Activated CD8-positive, alpha-beta T cell treated with anti-CD3 and anti-CD28 coated beads, Interleukin-2, amount 10 ng/mL, durations not matched to agents 7 days and 5 days (primary cell): ENCODE measurements at places on chromosomes 13 and 19. TPM values are rescaled to one million over a fixed set of nuclear protein-coding genes. Genes with fewer than 3 reads are reported as not detected.
A peak's percentile ranks its signal among the peaks of the same experiment; 100 is the strongest.

DNA sequence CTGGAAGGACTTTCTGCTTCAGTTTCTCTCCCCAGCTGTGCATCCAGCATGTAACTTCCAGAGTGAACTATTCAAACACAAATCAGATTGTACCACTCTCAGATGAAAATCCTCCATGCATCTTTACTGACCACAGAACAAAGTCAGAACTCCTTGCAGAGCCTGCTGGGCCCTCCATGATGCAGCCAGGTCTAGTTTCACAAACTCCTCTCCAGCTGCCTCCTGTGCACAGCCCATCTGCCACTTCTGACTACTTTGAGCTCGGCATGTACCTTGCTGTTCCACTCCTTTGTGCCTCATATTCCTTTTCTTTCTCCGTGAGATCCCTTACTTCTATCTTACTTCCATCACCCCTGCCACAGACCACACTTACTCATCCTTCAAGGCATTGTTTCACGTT lies 31.4 kb downstream of the NALCN start:
- H3K27me3 ChIP-seq: no peaks in the 10 kb centered on the region
- H3K27ac ChIP-seq: no peak overlapping the region
- no peak overlapping the region for H3K4me3 ChIP-seq

DNA sequence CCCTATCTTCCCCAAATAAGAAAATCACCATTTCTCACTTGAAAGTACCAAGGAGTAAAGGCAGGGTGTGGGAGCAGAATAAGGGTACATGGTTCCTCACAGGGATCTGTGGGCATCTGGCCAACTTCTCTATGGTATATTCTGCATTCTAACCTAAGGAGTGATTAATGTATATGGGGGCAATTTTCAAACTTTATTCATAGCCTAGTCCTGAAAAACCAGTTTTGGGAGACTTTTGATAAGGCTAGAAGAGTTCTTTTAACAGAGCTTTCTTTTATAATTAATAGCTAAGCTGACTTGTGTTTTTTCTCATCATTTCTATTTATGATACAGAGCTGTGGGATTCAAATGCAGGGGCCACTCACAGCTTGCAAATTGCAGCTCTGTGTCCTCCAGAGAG lies 852 bp downstream of the SCEL start:
- H3K27me3 ChIP-seq: peaks cover 11% of the 10 kb centered on the region
- no peak for DNase-seq
- H3K27ac ChIP-seq: no peak overlapping the region
- no peaks in the 10 kb centered on the region for H3K36me3 ChIP-seq
- no peaks in the 10 kb centered on the region for H3K4me1 ChIP-seq

DNA sequence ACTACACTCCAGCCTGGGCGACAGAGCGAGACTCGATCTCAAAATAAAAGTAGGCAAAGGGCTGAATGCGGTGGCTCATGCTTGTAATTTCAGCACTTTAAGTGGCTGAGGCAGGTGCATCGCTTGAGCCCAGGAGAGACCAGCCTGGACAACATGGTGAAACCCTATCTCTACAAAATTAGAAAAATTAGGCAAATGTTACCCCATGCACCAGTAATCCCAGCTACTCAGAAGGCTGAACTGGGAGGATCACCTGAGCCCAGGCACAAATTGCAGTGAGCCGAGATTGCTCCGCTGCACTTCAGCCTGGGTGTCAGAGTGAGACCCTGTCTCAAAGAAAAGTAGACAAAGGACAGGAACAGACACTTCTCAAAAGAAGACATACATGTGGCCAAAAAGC lies 9.9 kb upstream of the LGALS13 start:
- H3K27me3 ChIP-seq: peaks cover 7% of the 10 kb centered on the region
- no peak for DNase-seq
- no peak overlapping the region for H3K4me3 ChIP-seq
- no peak overlapping the region for H3K27ac ChIP-seq
- H3K36me3 ChIP-seq: no peaks in the 10 kb centered on the region

DNA sequence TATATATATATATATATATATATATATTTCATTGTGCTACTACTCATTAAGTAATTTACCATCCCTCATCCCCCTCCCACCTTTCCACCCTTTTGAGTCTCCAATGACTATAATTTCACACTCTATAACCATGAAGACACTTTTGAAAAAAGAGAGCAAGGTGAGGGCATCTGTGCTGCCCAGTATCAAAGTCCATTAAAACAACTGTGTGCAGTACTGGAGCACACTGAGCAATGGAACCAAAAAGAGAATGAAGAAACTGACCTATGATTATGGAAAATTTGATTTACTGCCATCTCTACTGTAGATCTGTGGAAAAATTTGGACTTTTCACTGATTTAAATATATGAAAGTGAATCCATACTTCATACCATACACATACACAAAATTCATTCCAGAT lies 217.9 kb downstream of the COL4A1 start:
- no peaks in the 10 kb centered on the region for H3K36me3 ChIP-seq
- H3K4me1 ChIP-seq: no peaks in the 10 kb centered on the region
- no peak for DNase-seq
- no peak overlapping the region for H3K27ac ChIP-seq

GRCh38 chr19:18436671-18437490 lies 1.1 kb downstream of the ISYNA1 start:
- peak overlapping the region; percentile 39 for H3K27ac ChIP-seq
- H3K27me3 ChIP-seq: no peaks in the 10 kb centered on the region
- peak overlapping the region; percentile 72 for H3K4me3 ChIP-seq
- peaks cover 23% of the 10 kb centered on the region for H3K36me3 ChIP-seq
- H3K4me1 ChIP-seq: peaks cover 48% of the 10 kb centered on the region
- peak; percentile 91 for DNase-seq

DNA sequence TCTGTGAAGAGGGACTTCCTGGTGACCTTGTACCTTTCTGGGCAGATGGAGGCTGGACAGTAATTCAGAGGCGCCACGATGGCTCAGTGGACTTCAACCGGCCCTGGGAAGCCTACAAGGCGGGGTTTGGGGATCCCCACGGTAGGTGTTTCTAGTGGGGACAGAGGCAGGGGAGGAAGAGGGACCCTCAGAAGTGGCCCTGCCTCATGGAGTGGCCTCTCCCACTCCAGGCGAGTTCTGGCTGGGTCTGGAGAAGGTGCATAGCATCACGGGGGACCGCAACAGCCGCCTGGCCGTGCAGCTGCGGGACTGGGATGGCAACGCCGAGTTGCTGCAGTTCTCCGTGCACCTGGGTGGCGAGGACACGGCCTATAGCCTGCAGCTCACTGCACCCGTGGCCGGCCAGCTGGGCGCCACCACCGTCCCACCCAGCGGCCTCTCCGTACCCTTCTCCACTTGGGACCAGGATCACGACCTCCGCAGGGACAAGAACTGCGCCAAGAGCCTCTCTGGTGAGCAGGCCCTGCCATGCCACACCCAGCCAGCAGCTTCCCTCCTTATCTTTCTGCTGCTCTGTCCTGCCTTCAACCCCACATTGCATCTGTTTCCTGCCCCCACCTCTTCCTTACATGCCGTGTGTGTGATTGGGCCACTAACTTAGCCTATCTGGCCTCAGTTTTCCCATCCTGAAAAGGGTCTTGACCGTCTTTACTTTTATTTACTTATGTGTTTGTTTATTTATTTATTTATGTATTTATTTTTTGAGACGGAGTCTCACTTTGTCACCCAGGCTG lies 7.3 kb downstream of the ANGPTL4 start:
- no peak overlapping the region for H3K4me3 ChIP-seq
- peaks cover 8% of the 10 kb centered on the region for H3K4me1 ChIP-seq
- peaks cover 20% of the 10 kb centered on the region for H3K27me3 ChIP-seq

GRCh38 chr19:55257461-55258420 lies 1.1 kb downstream of the PPP6R1 start:
- peak; percentile 41 for DNase-seq
- H3K27me3 ChIP-seq: no peaks in the 10 kb centered on the region
- H3K4me1 ChIP-seq: peaks cover 38% of the 10 kb centered on the region
- peak overlapping the region; percentile 100 for H3K27ac ChIP-seq
- peaks cover 52% of the 10 kb centered on the region for H3K36me3 ChIP-seq
- H3K4me3 ChIP-seq: peak overlapping the region; percentile 91

DNA sequence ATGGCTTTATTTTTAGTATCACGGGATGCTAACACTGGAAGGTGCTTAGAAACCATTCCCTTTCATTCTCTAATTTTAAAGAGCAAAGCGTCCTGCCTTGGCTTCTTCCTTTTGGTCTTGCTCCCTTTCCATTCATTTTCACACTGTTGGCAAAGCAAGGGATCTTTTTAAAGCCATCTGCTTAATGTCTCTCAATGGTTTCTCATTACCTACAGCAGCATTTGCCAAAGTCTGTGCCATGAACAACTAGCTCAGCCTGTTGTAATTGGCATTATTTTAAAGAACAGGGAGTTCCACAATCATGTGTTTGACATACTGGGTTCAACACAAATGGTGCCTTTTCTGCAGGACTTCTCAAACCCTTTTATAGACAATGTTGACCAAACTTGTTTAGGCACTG lies 444.3 kb downstream of the GPC6 start:
- no peak overlapping the region for H3K27ac ChIP-seq
- H3K27me3 ChIP-seq: no peaks in the 10 kb centered on the region
- no peaks in the 10 kb centered on the region for H3K36me3 ChIP-seq
- no peaks in the 10 kb centered on the region for H3K4me1 ChIP-seq
- no peak for DNase-seq

DNA sequence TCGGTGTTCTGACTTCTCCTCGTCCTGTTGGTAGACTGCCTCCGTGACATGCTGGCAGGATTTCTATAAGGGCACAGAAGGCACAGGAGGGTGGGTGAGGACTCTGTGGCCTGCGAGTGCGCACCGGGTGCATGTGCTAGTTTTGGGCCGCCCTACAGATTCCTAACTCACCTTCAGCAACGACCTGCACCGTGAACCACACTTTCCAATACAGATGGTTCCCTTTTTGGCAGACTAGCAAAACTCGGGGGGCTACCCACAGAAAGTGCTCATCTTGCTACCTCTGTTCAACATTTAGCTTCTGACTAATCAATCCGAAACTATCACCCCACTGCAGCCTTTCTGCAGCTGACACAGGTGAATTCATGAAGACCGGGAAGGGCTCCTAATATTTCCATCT lies 14.1 kb upstream of the AMER2 start:
- H3K27me3 ChIP-seq: peaks cover 35% of the 10 kb centered on the region
- H3K27ac ChIP-seq: no peak overlapping the region
- H3K36me3 ChIP-seq: no peaks in the 10 kb centered on the region
- no peak overlapping the region for H3K4me3 ChIP-seq
- no peak for DNase-seq

- H3K4me3 ChIP-seq: no peak overlapping the region
- DNase-seq: no peak
- no peak overlapping the region for H3K27ac ChIP-seq
Observed at GRCh38 chr19:50371914-50372475, 4.3 kb upstream of the NR1H2 start.

GRCh38 chr13:52738719-52739467 lies 727 bp downstream of the CNMD start:
- peak; percentile 30 for DNase-seq
- H3K27ac ChIP-seq: no peak overlapping the region
- H3K36me3 ChIP-seq: no peaks in the 10 kb centered on the region
- H3K4me3 ChIP-seq: no peak overlapping the region

- H3K4me3 ChIP-seq: no peak overlapping the region
- no peaks in the 10 kb centered on the region for H3K27me3 ChIP-seq
- H3K27ac ChIP-seq: no peak overlapping the region
- H3K4me1 ChIP-seq: peaks cover 2% of the 10 kb centered on the region
- peak; percentile 80 for DNase-seq
Observed at GRCh38 chr19:4233282-4233853, 4.0 kb downstream of the EBI3 start.

GRCh38 chr13:52421216-52421615 lies 15.2 kb upstream of the THSD1 start:
- H3K36me3 ChIP-seq: peaks cover 45% of the 10 kb centered on the region
- H3K4me1 ChIP-seq: no peaks in the 10 kb centered on the region
- no peaks in the 10 kb centered on the region for H3K27me3 ChIP-seq
- DNase-seq: no peak
- no peak overlapping the region for H3K4me3 ChIP-seq

- no peak overlapping the region for H3K27ac ChIP-seq
- peaks cover 18% of the 10 kb centered on the region for H3K27me3 ChIP-seq
- H3K4me1 ChIP-seq: no peaks in the 10 kb centered on the region
- no peak for DNase-seq
- H3K36me3 ChIP-seq: no peaks in the 10 kb centered on the region
- H3K4me3 ChIP-seq: no peak overlapping the region
Observed at GRCh38 chr13:26838821-26839220, 78.2 kb upstream of the GPR12 start.

- H3K36me3 ChIP-seq: peaks cover 24% of the 10 kb centered on the region
- no peak overlapping the region for H3K27ac ChIP-seq
- no peak overlapping the region for H3K4me3 ChIP-seq
- no peak for DNase-seq
- peaks cover 2% of the 10 kb centered on the region for H3K4me1 ChIP-seq
Observed at GRCh38 chr13:43036351-43037250, 13.2 kb downstream of the DNAJC15 start.

- no peak for DNase-seq
- H3K4me1 ChIP-seq: peaks cover 47% of the 10 kb centered on the region
- no peaks in the 10 kb centered on the region for H3K36me3 ChIP-seq
- H3K4me3 ChIP-seq: no peak overlapping the region
Observed at GRCh38 chr19:45473367-45473681, 5.5 kb downstream of the FOSB start.

DNA sequence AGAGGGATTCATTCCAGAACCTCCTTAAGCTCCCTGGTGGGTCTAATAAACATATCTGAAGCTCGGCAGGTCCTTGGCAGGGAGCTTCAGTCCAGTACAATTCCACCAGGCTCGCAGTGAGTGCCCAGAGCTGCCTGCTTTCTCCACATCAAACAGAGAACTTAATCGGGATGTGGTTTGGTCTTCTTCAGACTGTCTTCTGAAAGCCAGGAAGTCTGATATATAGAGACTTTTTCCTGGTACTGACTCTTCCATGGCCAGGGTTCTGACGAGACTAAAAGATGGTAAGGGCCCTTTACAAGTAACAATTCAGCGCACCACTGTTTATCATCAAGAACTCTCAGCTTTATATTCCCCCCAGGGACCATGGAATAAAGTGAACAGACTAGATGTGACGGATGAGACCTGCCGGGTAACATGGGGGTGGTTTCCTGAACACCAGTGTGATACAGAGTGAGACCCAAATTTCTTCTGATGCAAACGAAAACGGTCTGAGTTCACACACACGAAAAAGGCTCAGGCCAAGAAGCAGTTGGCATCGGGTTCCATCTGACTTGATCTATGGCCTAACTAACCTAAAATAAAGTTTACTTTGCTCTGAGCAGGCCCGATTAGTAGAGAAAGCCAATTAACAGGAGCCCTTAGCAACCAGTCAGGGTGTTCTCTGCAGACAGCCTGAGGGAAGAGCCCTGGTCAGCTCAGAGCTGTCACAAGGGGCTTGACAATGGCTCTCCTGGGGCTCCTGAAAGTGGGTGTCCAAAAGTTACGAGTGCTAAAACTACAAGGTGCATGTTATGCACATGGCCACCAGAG lies 29.0 kb downstream of the RANBP3 start:
- H3K27me3 ChIP-seq: no peaks in the 10 kb centered on the region
- peak; percentile 31 for DNase-seq
- H3K27ac ChIP-seq: peak overlapping the region; percentile 97

- peaks cover 33% of the 10 kb centered on the region for H3K4me1 ChIP-seq
- peaks cover 26% of the 10 kb centered on the region for H3K36me3 ChIP-seq
- H3K27me3 ChIP-seq: no peaks in the 10 kb centered on the region
- DNase-seq: peak; percentile 55
- H3K27ac ChIP-seq: peak overlapping the region; percentile 85
Observed at GRCh38 chr19:3766520-3766919, 4.0 kb downstream of the MRPL54 start.

- no peak within 1 kb of the TSS for H3K27ac ChIP-seq
- H3K4me3 ChIP-seq: peak within 1 kb of the TSS; percentile 66
- DNase-seq: peak; percentile 46
- peaks cover 19% of the 10 kb centered on the region for H3K4me1 ChIP-seq
- peaks cover 52% of the 10 kb centered on the region for H3K27me3 ChIP-seq
Observed at GRCh38 chr13:36432106-36432544, at the start of gene CCNA1. TSS of gene CCNA1 (plus strand) at chr13:36432495. CDS start at chr13:36433057, 562 bp downstream.

PDX1 gene
- total RNA-seq: not detected

CEACAM8 gene
- not detected for total RNA-seq

C13orf46 gene
- 3.1 TPM for total RNA-seq

ERICH6B gene
- not detected for total RNA-seq

FBN3 gene
- total RNA-seq: not detected
